ENCODE measurements at places on chromosomes 2 and 18.

GRCh38 chr2:169716238-169716886, 17.3 kb upstream of the KLHL23 start:
- H3K27ac ChIP-seq = no peak overlapping the region
- no peaks in the 10 kb centered on the region for H3K27me3 ChIP-seq
- peaks cover 3% of the 10 kb centered on the region for H3K36me3 ChIP-seq

GRCh38 chr2:134282629-134283400, 28.9 kb downstream of the MGAT5 start:
- H3K4me3 ChIP-seq = peak overlapping the region; percentile 58
- peaks cover 23% of the 10 kb centered on the region for H3K36me3 ChIP-seq
- peak; percentile 62 for DNase-seq
- H3K27me3 ChIP-seq = no peaks in the 10 kb centered on the region
- H3K27ac ChIP-seq = peak overlapping the region; percentile 95

GRCh38 chr18:4705894-4706293, 250.8 kb upstream of the DLGAP1 start:
- H3K4me3 ChIP-seq = no peak overlapping the region
- no peaks in the 10 kb centered on the region for H3K27me3 ChIP-seq
- no peak for DNase-seq
- H3K36me3 ChIP-seq = no peaks in the 10 kb centered on the region

DNA sequence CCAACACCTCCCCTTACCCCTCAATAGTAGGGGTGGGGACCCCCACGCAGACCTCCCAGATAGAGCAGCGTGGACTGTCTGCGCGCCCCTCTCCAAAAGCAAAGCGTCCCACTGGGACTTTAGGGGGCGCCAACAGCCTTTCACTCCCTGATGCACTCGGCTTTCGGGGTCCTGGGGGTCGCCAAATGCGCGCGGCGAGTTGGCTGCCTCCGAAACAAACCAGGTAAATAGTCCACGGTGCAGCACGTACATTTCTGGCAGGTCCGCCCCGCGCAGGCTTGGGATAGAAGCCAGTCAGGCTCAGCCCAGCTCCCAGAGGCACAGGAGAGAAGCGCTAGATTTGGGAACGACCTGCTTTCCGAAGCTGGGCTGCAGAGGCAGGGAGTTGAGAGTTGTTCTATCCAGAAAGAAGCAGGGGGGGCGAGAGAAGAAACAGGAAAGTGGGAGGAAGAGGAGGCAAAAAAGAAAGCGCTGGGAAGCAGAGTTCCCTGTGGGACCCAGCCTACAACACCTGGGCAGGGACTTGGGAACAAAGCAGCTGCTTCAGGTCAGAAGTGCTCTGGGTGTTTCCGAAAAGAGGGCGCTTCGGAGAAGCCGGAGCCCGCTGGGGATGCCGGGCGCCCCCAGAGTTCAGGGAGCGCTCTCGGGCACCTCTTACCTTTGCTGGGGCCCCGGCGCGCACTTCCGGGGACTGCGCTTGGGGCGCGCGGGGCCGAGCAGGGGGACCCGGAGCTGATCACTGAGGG, 544 bp downstream of the EVA1A start:
- H3K27ac ChIP-seq = no peak overlapping the region
- no peaks in the 10 kb centered on the region for H3K36me3 ChIP-seq
- H3K4me3 ChIP-seq = peak overlapping the region; percentile 88
- H3K4me1 ChIP-seq = peaks cover 19% of the 10 kb centered on the region
- H3K27me3 ChIP-seq = peaks cover 47% of the 10 kb centered on the region
- DNase-seq = peak; percentile 6

GRCh38 chr2:143633419-143633818, 504.2 kb downstream of the ARHGAP15 start:
- no peak overlapping the region for H3K4me3 ChIP-seq
- H3K27me3 ChIP-seq = no peaks in the 10 kb centered on the region
- H3K27ac ChIP-seq = peak overlapping the region; percentile 81
- peaks cover 64% of the 10 kb centered on the region for H3K36me3 ChIP-seq
- no peak for DNase-seq

DNA sequence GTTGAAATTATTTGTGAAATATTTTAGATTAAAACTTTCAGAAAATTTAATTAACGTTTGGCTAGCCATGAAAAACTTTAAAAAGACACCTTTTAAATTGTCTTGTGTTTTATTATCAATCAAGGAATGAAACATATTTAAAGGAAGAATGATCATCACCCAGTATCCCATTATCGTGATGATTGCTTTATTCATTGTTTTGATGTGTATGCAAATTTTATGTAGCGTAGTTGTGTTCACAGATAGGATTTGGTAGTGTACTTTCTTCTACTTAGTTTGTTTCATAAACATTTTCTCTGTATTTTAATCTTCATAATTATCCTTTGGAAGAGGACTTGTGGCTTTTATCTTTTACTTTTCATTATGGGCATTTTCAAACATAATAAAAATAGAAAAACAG, 7.8 kb downstream of the GRHL1 start:
- no peak for DNase-seq
- H3K4me1 ChIP-seq = no peaks in the 10 kb centered on the region
- H3K4me3 ChIP-seq = no peak overlapping the region
- no peak overlapping the region for H3K27ac ChIP-seq

- no peaks in the 10 kb centered on the region for H3K4me1 ChIP-seq
- H3K4me3 ChIP-seq = no peak overlapping the region
- DNase-seq = no peak
- H3K27me3 ChIP-seq = no peaks in the 10 kb centered on the region
- H3K36me3 ChIP-seq = no peaks in the 10 kb centered on the region
- H3K27ac ChIP-seq = no peak overlapping the region
Observed at GRCh38 chr18:79875531-79875919, 75.9 kb downstream of the SLC66A2 start.

DNA sequence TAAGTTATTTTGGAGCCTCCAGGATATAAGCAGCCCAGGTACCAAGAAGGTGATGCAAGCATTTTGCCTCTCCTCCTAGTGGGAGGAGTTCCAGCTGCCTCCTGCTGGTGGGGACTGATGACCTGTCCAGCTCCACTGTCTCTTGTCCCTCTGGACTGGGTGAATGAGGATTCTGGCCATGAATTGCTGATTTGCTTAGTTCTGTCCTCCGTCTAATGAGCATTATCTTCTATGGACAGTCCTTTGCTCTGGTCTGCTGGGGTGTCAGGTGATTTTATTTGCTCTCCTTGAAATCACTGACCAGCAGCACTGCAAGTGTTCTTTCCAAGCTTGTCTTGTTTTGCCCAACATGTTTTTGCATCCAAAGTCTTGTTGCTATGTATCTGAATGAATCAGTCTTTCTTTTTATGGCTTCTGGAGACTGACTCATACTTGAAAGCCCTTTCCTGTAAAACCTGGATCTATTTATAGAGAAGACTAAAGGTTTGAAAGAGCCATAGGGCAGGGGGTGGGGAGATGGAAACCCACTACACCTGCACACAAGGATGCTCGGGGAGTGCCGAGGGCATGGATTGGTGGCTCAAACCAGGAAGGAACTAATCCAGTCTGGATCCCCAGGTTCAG, 40.5 kb upstream of the EFHD1 start:
- H3K36me3 ChIP-seq = no peaks in the 10 kb centered on the region
- peak overlapping the region; percentile 38 for H3K27ac ChIP-seq
- peaks cover 5% of the 10 kb centered on the region for H3K4me1 ChIP-seq
- DNase-seq = no peak

DNA sequence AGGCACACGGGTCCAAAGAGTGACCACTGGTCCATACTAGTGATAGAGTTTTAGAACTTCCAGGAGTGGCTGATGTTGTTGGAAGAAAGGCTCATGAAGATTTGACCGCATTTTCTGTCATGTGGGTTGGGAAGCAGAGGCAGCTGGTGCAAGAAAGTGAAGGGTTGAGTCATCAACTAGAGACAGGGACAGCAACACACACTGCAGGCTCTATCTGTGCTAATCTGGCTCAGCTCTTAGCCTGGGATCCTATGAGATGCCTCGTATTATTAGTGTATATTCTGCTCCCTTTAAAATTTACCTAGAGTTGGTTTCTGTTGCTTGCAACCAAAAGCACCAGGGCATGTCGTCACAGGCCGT, 2.5 kb upstream of the SH3RF3 start:
- peaks cover 4% of the 10 kb centered on the region for H3K27me3 ChIP-seq
- H3K4me3 ChIP-seq = no peak overlapping the region
- H3K27ac ChIP-seq = no peak overlapping the region
- DNase-seq = no peak

- no peaks in the 10 kb centered on the region for H3K36me3 ChIP-seq
- DNase-seq = no peak
- H3K27me3 ChIP-seq = peaks cover 22% of the 10 kb centered on the region
Observed at GRCh38 chr2:27175330-27175729, 26.5 kb downstream of the TCF23 start.
